ENCODE measurements at places on chromosomes 2 and 18. TPM values are rescaled to one million over a fixed set of nuclear protein-coding genes. Genes with fewer than 3 reads are reported as not detected.
A peak's percentile ranks its signal among the peaks of the same experiment; 100 is the strongest.

DNA sequence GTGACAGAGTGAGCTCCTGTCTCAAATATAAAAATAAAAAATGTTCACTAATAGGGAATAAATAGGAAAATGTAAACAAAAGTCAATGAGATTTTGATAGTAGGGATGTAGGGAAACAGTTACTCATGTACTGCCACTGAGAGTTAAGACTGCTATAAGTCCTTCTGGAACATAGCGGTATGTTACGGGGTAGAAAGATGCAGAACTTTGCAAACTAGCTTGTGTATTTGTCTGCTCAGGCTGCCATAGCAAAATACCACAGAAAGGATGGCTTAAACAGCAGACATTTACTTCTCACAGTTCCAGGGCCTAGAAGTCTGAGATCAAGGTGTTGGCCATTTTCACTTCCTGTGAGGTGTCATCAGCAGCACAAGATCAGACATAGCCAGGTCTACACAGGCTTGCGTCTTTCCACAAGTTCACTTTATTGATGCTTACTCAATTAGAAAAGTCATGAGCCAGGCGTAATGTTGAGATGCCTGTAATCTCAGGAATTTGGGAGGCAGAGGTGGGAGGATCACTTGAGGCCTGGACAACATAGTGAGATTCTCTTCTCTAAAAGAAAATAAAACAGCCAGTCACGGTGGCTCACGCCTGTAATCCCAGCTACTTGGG, 8.8 kb downstream of the TXNDC2 start:
- no peak overlapping the region for H3K27ac ChIP-seq
- H3K4me1 ChIP-seq = no peaks in the 10 kb centered on the region
- no peaks in the 10 kb centered on the region for H3K36me3 ChIP-seq
- H3K4me3 ChIP-seq = no peak overlapping the region
- no peak for DNase-seq
- no peaks in the 10 kb centered on the region for H3K27me3 ChIP-seq

REEP1 gene
- total RNA-seq = 6.4 TPM

- H3K27ac ChIP-seq = peak overlapping the region; percentile 35
- H3K4me1 ChIP-seq = peaks cover 46% of the 10 kb centered on the region
- no peaks in the 10 kb centered on the region for H3K27me3 ChIP-seq
- H3K4me3 ChIP-seq = no peak overlapping the region
Measured at GRCh38 chr18:55250768-55251173, 291.5 kb upstream of the CCDC68 start.

GRCh38 chr2:12579018-12579417, 137.7 kb upstream of the TRIB2 start:
- peaks cover 9% of the 10 kb centered on the region for H3K4me1 ChIP-seq
- no peaks in the 10 kb centered on the region for H3K36me3 ChIP-seq
- no peak for DNase-seq
- no peak overlapping the region for H3K27ac ChIP-seq
- peaks cover 4% of the 10 kb centered on the region for H3K27me3 ChIP-seq

GRCh38 chr2:97678298-97678697, 8.8 kb downstream of the C2orf92 start:
- no peak for DNase-seq
- peaks cover 3% of the 10 kb centered on the region for H3K36me3 ChIP-seq
- H3K4me3 ChIP-seq = no peak overlapping the region
- peaks cover 10% of the 10 kb centered on the region for H3K4me1 ChIP-seq
- no peaks in the 10 kb centered on the region for H3K27me3 ChIP-seq
- H3K27ac ChIP-seq = peak overlapping the region; percentile 77

DNA sequence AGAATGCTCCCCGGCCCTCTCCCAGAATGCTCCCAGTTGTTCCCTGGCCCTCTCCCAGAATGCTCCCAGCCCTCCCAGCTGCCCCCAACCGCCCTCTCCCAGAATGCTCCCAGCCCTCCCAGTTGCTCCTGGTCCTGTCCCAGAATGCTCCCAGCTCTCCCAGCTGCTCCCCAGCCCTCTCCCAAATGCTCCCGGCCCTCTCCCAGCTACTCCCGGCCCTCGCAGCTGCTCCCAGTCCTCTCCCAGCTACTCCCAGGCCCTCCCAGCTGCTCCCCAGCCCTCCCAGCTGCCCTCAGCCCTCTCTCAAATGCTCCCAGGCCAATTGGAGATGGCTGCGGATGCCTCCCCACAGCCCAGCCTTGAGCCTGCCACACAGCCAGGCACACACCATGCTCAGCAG, 31.1 kb downstream of the BIN1 start:
- DNase-seq = no peak
- H3K27ac ChIP-seq = no peak overlapping the region
- H3K4me1 ChIP-seq = peaks cover 25% of the 10 kb centered on the region
- no peaks in the 10 kb centered on the region for H3K27me3 ChIP-seq
- H3K4me3 ChIP-seq = no peak overlapping the region

IL1A gene
- 0.60 TPM for total RNA-seq

C2orf92 gene
- total RNA-seq = 9.0 TPM

- H3K4me1 ChIP-seq = peaks cover 58% of the 10 kb centered on the region
- H3K4me3 ChIP-seq = peak overlapping the region; percentile 19
- DNase-seq = no peak
Measured at GRCh38 chr2:29613792-29614266, 307.6 kb downstream of the ALK start.

EFR3B gene
- 5.3 TPM for total RNA-seq

DNA sequence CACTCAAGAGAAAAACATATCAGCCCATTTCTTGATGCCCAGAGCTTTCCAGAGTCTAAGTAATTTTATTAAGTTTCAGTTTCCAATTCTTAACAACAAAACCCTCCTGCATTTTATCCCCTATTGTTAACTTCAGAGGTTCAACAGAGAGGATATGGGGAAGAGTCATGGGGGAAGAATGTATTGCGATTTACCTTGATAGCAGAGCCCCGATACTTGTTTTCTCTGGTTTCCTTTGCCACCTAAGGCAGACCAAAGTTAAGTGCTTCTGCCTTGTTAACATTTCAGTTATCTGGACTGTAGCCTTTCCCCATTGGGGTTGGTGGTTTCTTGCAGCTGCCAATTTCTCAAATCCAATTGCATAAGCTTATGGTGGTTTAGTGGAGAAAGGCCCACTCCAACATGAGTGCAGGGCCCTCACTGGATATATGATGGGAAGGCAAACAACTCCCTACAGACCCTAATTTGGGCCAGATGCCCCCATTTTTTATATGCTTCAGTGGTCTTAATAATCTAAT, 82.0 kb upstream of the ITGB6 start:
- H3K36me3 ChIP-seq = peaks cover 53% of the 10 kb centered on the region
- H3K27me3 ChIP-seq = no peaks in the 10 kb centered on the region
- peaks cover 7% of the 10 kb centered on the region for H3K4me1 ChIP-seq
- no peak overlapping the region for H3K4me3 ChIP-seq
- no peak for DNase-seq
- H3K27ac ChIP-seq = no peak overlapping the region

GRCh38 chr2:60707750-60708371, 48.2 kb upstream of the PAPOLG start:
- peaks cover 3% of the 10 kb centered on the region for H3K27me3 ChIP-seq
- H3K4me3 ChIP-seq = no peak overlapping the region
- H3K27ac ChIP-seq = peak overlapping the region; percentile 24
- no peaks in the 10 kb centered on the region for H3K4me1 ChIP-seq

IMPA2 gene
- total RNA-seq = 53.6 TPM

MOGAT1 gene
- total RNA-seq = 0.45 TPM

GRCh38 chr2:12718711-12719399, 2.1 kb downstream of the TRIB2 start:
- H3K27me3 ChIP-seq = peaks cover 4% of the 10 kb centered on the region
- peaks cover 17% of the 10 kb centered on the region for H3K36me3 ChIP-seq
- H3K27ac ChIP-seq = peak overlapping the region; percentile 86
- peaks cover 52% of the 10 kb centered on the region for H3K4me1 ChIP-seq

- H3K4me3 ChIP-seq = no peak overlapping the region
- no peak overlapping the region for H3K27ac ChIP-seq
- H3K36me3 ChIP-seq = no peaks in the 10 kb centered on the region
- peaks cover 4% of the 10 kb centered on the region for H3K27me3 ChIP-seq
- peaks cover 15% of the 10 kb centered on the region for H3K4me1 ChIP-seq
Measured at GRCh38 chr18:63098018-63098981, 221.3 kb downstream of the BCL2 start.

DNA sequence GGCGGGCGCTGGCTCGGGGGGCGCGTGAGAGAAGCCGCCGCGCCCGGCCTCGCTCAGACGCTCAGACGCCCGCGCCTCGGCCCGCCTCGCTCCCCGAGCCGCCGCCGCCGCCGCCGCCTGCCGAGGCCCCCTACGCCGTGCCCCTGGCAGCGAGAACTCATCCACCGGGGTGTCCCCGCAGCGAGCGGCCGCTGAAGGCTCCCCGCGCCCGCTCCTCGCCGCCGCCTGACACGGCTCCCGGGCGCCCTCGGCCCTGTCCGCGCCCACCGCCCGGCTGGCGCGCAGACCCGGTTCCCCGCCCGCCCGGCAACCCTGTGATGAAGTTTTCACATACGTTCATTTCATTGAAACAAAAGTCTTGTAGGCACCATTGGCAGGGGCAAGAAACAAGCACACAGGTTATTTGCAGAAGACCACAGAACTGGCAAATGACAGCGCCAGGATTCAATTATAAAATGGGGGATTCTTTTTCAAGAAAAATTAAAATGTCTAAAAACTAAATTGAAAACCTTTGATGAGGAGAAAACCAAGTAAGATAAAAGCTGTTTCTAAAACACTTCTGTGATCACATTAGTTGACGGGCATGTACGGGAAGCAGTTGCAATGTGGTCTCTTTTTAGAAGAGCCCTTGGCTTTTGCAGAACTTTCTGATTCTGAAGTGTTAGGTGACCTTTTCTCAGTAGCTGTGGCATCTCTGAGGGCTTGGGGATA, 50.5 kb upstream of the TUBA3D start:
- no peaks in the 10 kb centered on the region for H3K36me3 ChIP-seq
- no peak for DNase-seq
- peaks cover 75% of the 10 kb centered on the region for H3K27me3 ChIP-seq
- no peak overlapping the region for H3K27ac ChIP-seq
- no peaks in the 10 kb centered on the region for H3K4me1 ChIP-seq

GRCh38 chr18:13627639-13628038, 98.7 kb downstream of the FAM210A start:
- no peaks in the 10 kb centered on the region for H3K36me3 ChIP-seq
- peaks cover 30% of the 10 kb centered on the region for H3K27me3 ChIP-seq
- peaks cover 6% of the 10 kb centered on the region for H3K4me1 ChIP-seq
- DNase-seq = no peak
- H3K27ac ChIP-seq = no peak overlapping the region
- H3K4me3 ChIP-seq = no peak overlapping the region

FOXD4L1 gene
- not detected for total RNA-seq

MALL gene
- 82.7 TPM for total RNA-seq

SERPINB10 gene
- total RNA-seq = not detected

DNA sequence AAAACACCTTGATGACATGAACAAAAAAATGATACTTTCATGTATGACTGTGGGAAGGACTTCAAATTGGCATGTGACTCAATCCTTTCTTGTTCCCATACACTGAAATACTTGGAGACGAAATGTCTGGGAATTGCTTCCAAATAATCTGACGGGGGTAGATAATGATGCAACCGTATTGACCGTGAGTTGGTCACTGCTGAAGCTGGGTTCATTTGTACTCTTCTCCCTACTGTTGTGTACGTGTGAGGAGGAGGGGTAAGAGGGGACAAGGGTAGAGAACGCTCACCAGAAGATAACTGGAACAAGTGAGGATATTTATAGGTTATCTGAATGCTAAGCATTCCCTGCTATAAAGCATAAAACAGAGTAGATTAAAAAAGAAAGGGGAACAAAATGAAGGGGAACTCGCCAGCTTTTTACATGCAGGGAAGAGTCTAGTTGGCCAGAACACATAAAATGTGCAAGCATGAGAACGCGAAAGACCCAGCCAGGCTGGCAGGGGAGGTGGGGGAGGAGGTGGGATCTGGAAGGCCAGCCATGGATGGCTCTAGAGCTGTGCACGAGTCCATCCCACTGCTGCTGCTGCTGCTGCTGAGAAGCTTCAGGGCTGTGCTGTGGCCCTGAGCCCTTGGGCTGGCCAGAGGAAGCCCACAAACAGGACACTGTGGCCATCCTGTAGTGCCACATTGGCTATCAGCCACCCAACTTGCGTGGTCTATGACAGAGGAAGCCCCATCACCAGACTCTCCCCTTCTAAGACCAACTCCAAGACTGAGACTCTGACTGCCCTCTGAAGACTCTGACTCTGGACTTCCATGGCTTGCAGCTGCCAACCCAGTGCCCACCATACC, 15.2 kb upstream of the CETN1 start:
- H3K4me3 ChIP-seq = no peak overlapping the region
- DNase-seq = no peak
- H3K4me1 ChIP-seq = peaks cover 5% of the 10 kb centered on the region
- no peaks in the 10 kb centered on the region for H3K36me3 ChIP-seq
- H3K27me3 ChIP-seq = no peaks in the 10 kb centered on the region

GRCh38 chr2:191204433-191204832, 40.8 kb upstream of the MYO1B start:
- no peak overlapping the region for H3K27ac ChIP-seq
- no peaks in the 10 kb centered on the region for H3K27me3 ChIP-seq
- DNase-seq = no peak

PRSS56 gene
- not detected for total RNA-seq

GRCh38 chr2:74850496-74851190, 16.7 kb downstream of the HK2 start:
- H3K27ac ChIP-seq = peak overlapping the region; percentile 64
- H3K4me3 ChIP-seq = peak overlapping the region; percentile 35
- no peak for DNase-seq

HOXD3 gene
- total RNA-seq = 25.4 TPM

DNA sequence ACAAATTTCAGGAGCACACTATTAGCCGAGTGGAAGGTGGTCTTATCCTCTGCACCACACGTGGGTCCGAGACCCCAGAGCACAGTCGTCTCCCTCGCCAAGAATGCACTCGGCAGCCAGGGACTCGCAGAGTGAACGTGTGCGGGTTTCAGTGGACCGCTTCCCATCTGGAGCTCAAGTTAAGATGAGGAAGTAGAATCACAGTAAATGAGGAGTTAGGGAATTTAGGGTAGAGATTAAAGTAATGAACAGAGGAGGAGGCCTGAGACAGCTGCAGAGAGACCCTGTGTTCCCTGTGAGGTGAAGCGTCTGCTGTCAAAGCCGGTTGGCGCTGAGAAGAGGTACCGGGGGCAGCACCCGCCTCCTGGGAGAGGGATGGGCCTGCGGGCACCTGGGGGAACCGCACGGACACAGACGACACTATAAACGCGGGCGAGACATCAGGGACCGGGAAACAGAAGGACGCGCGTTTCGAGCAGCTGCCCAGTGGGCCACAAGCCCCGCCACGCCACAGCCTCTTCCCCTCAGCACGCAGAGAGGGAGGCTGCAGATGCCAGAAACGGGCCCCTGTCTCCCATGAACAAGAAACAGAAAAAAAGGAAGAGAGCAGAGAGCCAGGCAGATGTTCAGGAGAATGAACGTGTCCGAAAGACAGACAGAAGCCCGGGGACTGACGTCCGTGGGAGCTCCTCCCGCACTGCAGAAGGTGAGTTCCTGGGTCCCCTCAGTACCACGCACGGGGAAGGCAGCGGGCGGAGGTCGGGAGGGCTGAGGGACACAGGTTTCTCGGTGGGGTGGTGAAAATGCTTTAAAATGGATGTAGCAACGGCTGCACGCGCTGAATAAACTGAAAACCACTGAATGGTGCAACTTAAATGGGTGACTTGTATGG, 5.4 kb upstream of the KCNG2 start:
- peaks cover 6% of the 10 kb centered on the region for H3K4me1 ChIP-seq
- no peaks in the 10 kb centered on the region for H3K36me3 ChIP-seq
- peaks cover 86% of the 10 kb centered on the region for H3K27me3 ChIP-seq
- no peak overlapping the region for H3K4me3 ChIP-seq

- no peaks in the 10 kb centered on the region for H3K4me1 ChIP-seq
- H3K4me3 ChIP-seq = no peak overlapping the region
- peaks cover 98% of the 10 kb centered on the region for H3K27me3 ChIP-seq
- no peak for DNase-seq
- H3K36me3 ChIP-seq = no peaks in the 10 kb centered on the region
Measured at GRCh38 chr18:47265197-47265596, 13.7 kb upstream of the SKOR2 start.
